ENCODE measurements at places on chromosomes 6 and 20.

DNA sequence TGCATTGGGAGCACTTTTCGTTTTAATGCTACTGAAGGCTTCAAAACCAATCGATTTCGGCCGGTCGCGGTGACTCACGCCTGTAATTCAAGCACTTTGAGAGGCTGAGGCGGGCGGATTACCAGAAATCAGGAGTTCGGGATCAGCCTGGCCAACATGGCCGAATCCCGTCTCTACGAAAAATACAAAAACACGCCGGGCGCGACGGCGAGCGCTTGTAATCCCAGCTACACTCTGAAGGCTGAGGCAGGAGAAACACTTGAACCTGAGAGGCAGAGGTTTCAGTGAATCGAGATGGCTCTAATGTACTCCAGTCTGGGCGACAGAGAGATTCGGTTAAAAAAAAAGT is 58.4 kb downstream of the TRIM38 start:
- peak; percentile 78 for DNase-seq

DNA sequence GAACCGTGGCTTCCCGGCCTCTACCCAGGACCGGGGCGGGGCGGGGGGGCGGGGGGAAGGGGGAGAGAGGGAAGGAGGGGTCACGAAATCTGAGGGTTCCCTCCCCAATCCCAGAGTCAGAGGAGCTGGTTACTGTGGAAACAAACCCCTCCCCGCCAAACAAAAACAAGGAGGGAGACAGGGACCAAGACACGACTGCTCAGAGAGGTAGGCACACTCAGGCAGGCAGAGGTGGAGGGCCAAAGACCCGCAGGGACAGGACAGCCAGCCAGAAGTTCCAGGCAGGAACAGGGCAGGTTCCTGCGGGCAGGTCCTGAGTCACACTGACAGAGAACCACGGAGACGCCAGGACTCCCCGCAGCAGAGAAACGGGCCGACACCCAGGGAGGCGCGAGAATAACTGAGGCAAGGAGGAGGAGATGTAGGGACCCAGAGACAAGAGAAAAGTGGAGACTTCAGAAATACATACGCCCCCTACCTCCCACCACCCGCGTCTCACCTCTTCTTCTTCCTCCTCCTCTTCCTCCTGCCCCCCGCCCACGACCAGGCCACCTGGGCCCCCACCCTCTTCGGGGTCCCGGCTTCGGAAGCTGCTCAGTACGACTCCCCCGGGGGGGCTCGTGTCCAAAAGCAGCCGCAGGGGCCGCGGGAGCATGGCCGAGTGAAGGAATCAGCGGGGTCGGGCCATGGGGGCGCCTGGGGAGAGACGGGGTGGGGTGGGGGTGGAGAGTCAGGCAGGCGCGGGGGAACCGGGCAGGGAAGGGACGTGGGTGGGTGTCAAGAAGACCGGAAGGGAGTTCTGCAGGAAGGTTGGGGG is 578 bp downstream of the RGL2 start:
- peak; percentile 69 for DNase-seq

GRCh38 chr6:92723390-92723931 is 695.9 kb downstream of the EPHA7 start:
- no peak for DNase-seq

DNA sequence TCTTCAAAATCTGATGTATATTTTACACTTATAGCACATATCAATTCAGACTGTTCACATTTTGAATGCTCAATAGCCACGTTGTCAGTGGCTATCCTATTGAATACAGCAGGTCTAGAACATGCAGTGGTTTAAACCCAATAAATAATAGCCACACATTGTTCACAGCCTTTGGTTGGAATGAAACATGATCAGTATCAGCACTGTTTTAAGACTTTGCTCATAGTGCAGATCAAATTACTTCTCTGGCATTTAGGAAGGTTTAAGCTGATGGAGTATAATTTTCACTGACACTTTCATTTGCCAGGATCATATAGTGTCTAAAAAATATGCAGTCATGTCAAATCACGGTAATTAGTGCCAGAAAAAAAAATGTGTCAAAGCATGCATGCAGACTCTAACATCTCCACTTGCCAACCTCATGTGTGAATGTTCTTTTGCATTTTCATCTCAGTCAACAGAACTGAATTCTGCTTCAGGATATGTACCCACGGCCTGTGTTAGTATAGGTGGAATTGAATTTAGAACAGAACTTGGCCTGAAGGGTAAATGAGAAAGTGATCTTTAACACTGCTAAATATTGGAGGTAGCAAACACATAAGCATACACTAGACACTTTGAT is 184.1 kb downstream of the SLC24A3 start:
- DNase-seq = no peak

DNA sequence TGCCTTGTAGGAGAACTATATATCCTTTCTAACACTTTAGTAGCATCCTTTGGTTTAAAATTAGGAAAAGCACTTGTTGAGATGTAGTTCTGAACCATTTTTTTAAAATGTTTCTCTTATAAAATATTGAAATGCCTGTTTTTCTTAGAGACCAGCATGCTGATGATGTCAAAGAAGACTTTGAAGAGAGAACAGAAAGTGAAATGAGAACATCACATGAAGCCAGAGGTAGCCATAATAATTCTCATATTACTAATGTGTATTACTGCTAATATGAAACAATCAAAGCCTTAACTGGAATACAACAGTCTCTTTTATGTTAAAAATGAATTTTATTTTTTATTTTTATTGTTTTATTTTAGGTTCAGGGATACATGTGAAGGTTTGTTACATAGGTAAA is 102.0 kb downstream of the SAMD3 start:
- no peak for DNase-seq

DNA sequence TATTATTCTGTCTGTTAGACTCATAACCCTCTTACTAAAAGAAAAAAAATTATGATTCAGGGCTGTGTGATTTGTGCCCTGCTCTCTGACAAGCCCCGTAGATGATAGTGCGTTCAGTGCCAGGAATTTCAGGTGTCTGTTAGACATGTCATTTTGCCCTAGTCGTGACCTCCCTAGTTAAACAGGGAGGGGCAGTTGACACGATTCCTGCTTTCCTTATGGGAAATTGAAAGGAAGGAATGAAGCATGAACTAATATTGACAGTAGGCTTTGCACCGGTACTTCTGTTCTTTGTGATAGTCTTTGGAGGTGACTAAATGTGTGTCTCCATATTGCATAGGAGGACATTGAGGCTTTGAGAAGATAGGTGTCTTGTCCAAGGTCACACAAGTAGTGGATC is 26.3 kb downstream of the RPRD1B start:
- no peak for DNase-seq

- DNase-seq = peak; percentile 30
Observed at GRCh38 chr20:25081065-25081729, 744 bp downstream of the VSX1 start.

DNA sequence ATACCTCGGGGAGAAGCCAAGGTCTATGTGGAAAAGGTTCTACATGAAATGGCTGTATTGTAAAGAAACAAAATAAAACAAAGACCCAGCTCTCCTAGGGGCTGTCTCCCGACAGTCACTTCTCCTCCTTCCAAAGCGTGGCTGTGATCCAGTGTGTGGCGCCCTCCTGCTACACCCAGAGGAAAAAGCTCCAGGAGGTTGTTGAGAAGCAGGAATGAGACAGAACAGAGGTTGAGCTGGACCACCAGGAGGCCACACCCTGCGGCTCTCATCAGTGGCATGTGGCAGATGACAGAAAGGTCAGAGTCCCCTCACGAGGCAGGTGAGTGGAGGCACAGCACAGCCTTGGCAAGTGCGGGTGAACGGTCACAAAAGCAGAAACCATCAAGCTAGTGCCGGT is 236.0 kb downstream of the TBXT start:
- DNase-seq = no peak

- DNase-seq = no peak
Observed at GRCh38 chr6:130670142-130670541, 157.1 kb upstream of the SMLR1 start.

- no peak for DNase-seq
Observed at GRCh38 chr6:219019-219570, 73.2 kb upstream of the DUSP22 start.

DNA sequence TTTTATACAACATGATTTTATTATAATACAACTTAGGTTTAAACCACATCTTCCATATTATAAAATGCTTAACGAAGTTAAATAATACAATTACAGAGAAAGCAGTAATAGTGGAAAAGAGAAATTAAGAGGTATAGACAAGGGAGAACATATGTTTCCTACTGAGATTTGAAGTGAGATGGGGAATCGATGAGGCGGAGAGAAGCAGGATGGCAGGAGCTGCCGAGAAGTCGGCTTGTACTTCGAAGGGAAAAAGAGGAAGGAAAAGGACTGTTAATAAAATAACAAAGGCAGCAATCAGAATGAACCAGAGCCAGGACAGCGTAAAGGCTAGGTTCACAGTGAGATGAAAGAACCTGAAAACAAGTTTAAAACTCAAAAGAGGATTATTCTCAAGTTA is 15.4 kb downstream of the FBXL4 start:
- no peak for DNase-seq

GRCh38 chr6:135464634-135465033 is 32.9 kb downstream of the AHI1 start:
- no peak for DNase-seq

DNA sequence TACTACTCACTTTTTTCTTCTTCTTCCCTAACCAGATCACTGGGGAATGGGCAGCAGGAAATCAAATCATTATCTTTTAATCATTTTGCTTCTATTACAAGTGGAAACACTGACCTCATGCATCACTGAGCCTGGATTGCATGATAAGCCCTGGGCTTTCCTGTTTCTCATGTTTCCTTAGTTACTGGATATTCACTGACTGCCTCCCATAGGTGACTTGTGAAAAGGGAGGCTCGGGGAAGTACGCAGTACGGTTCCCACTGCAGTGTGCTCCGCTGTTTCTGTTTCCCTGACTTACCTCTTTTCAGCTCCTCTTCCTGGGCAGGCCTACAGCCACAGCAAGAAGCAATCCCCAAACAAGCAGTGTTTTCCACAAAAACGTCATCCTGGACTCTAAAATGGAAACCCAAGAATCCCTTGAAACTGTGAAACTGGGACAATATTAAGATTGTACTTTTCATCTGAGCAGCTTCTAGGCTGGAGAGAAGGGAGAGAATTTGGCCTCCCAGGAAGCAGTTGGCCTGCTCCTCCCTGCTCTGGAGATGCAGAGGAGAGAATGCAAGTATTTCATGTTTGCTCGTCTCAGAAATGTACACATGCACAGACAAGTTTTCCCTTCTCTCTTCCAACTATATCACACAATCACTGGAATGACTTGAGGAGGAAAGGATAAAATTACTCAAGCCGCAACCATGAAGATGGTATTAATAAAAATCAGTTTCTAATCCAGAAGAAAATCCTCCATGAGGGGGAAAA is 13.1 kb downstream of the BTNL2 start:
- DNase-seq = no peak

DNA sequence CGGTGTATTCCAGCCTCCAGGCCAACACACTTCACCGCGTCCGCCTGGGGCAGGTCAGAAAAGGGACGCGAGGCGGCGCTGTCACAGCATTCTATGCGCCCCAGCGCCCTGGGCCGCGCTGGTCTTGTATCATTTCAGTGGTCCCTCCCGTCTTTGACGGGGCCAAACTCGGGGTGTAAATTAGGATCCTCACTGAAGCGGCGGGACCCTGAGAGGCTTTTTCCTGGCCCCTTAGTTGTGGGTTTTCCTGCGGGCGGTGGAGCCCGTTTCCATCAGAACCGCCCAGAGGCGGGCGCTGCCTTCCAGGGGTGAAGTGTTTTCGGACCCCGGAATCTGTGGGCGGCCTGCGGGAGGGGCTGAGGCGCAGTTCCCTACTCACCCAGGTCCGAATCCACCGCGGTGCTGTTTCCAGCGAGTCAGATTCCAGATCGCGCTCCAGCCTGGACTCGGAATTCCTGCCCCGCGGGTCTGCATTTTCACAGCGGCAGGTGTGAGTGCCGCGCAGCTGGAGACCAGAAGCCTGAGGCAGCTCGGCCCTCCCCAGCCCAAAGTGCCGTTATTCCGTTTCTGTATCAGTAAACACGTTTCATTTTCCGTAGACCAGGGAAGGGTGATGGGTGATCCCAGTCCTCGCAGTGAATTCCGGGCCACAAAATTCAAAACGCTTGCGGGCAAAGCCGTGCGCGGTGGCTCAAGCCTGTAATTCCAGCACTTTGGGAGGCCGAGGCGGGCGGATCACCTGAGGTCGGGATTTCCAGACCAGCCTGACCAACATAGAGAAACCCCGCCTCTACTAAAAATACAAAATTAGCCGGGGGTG is 3.9 kb upstream of the MICB start:
- peak; percentile 77 for DNase-seq

DNA sequence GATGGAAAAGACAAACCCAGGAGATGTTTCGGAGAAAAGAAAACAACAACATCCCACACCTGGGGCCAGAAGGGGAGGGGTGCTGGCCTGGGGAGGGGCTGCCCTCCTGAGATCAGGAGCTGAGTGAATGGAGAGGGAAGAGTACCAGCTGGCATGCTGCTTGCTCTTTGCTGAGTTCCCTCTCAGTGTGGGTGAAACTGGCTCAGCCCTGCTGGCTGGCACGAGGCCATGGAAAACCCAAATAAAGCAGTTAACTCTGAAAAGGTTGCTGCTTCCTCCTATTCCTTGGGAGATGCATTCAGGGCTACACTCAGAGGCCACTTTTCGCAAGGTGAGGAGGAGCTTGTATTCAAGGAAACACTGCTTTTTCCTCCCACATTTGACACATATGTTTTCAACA is 8.0 kb upstream of the KCNK16 start:
- DNase-seq = no peak

DNA sequence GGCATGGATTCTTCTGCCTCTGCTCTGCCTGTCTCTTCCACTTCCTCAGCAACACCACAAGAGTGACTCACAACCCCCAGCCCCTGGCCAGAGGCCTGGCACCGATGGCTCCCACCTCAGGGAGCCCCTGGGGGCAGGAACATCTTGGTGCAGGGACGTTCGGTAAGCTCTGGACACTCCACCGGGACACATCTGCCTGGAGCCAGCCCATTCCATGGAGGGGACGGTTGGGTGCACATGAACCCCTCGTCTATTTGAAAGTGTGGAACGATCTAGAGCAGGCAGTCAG is 246.5 kb downstream of the ERMARD start:
- no peak for DNase-seq

DNA sequence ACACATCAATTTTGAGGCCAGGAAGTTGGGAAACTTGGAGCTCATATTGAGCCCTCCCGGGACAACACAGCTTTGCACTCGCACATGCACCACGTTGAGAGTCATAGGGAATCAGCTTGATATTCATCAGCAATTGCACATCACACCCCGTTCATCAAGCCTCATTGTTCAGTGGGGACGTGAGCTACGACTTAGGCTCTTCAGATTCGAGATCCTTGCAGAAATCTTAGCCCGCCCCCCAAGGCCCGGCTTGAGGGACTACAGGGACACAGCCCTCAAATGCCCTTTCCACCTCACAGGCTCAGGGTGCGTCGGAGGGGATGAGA is 93.0 kb upstream of the MAFB start:
- no peak for DNase-seq

GRCh38 chr20:11754451-11754850 is 163.2 kb upstream of the BTBD3 start:
- DNase-seq = no peak

DNA sequence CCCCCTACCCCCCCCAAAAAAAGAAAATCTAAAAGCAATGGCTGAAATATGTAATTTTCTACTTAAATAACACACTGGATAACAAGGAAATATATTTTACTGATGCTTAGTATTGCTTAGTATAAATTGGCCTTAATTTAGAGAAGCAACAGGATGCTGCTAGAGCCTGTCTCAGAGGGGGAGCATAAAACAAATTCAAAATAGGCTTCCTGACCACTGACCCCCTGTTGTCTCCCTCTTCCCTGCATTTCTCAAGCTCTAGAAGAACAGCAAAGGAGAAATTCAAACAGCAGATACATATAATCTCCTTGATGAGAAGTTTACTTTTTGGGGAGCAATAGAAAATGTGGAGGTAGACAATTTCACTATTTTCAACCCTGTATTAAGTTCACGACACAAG is 631.1 kb upstream of the GJE1 start:
- DNase-seq = no peak
